ENCODE measurements at places on chromosomes 13 and 19.

DNA sequence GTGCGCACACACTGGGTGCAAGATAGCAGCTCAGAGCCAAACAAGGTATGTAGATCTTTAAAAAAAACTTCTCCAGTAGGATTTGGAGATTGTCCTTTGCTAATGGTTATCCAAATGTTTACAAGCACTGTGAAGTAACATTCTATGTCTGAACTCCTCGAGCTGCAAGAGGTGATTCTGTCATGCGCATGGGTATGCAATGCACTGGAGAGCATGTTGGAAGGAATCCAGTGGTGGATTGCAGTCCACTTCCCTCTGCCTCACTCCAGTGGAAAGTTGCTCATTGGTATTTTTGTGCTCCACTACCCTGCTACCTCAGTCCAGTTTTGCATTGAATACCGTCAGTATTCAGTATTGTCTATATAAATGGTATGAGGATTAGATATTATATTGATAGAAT is 132.1 kb downstream of the ATP8A2 start:
- no peak for DNase-seq

DNA sequence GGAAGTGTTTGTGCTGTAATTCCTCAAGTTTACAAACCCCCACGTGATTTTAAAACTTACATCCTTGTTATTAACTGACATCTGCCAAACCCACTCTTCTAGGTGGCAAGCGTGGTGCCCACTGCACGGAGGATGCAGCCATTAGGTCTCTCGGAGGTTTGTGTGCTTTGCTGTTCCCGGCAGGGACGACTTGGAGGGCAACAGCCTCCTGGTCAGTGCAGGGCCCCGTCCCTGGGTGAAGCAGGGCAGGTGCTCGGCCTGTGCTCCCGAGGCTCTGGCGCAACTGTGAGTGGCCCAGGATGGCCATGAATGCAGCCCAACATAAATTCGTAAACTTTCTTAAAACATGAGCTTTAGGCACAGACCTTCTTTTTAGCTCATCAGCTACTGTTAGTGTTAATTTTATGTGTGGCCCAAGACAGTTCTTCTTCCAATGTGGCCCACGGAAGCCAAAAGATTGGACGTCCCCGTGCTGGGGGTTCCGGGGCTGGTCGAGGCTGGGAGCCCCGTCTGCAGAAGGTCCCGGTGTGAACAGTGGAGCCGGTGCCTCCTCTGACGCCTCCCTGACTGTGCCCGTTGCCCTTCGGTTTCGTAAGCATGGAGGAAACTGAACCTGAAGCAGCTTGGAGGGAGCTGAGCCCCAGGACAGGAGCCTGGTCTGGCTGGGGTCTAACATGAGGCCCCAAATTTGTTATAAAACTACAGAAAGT is 11.9 kb downstream of the GAS6 start:
- DNase-seq, result no peak

DNA sequence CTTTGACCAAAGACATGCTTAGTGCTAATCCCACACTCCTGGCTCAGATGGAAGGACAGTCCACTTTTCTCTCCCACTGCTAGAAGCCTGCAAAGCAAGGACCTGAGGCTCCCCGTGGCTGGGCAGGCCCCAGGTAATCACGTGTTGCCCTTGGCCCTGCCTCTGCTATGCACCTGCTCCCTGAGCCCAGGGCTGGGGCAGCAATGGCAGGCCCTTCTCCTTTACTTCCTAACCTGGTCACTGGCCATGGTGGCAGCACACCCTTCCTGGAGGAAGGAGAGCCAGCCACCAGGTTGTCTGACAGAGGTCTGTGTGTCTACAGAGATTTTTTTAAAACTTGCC is 27.9 kb upstream of the ZNF492 start:
- no peak for DNase-seq

- DNase-seq, result no peak
Observed at GRCh38 chr19:49132974-49133609, 13.7 kb downstream of the PPFIA3 start.

DNA sequence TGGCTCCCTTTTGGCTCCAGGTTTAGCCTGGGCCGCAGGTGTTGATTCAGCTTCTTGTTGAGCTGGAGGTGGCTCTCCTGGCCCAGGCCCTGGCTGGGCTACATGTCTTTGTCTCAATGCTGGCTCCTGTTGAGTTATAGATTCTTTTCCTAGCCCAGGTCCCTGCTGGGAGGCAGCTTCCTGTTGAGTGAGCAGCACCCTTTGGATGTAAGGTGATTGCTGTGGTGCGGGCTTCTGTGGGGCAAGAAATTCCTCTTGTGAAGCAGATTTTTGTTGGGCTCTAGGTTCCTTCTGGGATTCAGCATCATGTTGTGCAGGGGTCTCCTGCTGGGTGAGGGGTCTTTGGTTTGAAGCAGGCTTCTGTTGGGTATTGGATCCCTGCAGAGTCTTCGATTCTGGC is 545 bp downstream of the LIPE start:
- no peak for DNase-seq

- DNase-seq, result no peak
Observed at GRCh38 chr13:109816112-109816807, 29.9 kb upstream of the IRS2 start.

DNA sequence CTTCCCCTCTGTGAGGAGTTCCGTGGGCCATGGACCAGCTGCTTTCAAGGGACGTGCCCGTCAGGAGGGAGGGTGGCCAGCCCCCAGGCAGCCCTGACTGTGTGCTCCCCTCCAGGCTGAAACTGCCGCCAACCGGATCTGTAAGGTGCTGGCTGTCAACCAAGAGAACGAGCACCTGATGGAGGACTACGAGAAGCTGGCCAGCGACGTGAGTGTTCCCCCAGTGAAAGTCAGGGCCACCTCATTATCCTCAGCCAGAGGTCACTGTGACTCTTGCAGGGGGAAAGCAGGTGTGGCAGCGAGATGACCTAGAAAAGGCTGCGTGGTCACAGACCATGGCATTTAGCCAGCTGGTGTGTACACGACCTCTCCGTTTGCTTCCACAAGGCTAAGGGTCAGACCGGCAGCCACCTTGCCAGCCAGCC is 29.9 kb downstream of the CAPN12 start:
- DNase-seq, result no peak

DNA sequence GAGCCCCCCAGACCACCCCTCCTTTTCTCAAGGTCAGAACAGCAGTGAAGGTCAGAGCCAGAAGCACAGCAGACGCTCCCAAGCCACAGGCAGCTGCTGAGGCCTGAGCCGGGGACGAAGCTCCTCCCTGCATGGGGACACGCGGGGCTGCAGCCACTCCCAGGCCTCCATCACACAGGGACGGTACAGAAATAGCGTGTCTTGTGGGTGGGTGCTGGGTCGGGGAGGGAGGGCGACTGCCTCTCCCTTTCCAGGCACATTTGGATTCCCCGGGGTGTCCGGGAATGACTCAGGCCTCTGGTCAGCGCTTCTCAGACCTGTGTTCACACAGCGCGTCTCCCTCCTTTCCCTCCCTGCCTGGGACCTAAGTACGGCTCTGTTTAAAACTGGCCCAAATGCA is 33.2 kb downstream of the RASA3 start:
- DNase-seq, result no peak

DNA sequence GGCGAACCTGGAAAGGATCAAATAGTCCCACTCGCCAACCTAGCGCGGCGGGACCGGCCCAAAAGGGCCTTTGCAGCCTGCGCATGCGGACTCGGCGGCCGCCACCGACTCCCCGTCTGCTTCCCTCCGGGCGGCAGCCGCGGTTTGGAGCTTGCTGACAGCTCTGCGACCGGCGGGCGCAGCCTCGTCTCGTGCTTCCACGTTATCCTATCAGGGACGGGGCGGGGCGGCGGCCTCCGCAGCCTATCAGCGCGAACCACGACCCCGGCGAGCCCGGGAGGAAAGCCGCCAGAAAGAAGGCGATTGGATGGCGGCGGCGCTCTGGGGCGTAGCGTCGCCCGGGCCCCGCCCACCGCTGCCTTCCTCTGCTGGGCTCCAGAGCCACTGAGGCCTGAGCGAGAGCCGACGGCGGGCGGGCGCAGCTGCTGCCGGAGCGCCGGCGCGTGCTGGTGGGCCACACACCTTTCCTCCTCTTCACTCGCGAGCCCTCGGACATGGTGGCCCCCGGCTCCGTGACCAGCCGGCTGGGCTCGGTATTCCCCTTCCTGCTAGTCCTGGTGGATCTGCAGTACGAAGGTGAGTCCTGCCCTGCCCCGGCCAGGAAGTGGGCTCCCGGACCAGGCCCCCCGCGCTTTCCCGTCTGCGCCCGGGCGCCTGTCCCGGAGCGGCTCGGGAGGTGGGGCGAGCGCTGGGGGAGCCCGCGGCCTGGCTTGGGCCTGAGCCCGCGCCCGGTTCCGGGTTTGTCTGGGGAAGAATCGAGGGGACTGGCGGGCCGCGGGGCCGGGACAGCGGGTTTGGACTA is at the start of gene DNAJC3:
DNAJC3 (plus strand) TSS at position 378 of the 802 bp plus-strand sequence; CDS start at position 495, 117 bp downstream.
- peak; percentile 99 for DNase-seq

DNA sequence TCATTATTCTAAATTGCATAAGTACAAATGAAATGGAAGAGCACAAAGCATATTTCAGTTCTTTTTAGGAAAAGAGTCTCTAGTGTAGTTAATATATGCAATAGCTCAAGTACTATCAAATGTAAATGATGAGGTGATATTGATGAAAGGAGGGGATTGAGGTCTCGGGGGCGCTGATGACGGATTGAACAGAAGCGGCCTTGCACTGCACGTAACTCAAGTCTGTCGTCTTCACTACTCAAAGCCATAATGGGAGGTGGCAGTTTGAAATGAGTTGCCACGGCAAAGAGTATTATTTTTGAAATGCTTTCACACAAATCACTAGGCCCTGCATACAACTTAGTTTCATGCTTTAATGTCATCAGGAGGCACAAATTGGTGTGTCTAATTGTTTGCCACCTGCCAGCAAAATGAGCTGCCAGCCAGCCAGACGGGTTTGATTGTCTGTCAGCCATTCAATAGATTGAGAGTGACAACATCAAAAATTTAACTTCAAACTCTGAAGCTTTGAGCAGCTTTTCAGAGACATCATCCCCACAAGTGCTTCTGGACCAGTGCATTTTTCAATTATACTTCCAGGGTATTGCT is 256.6 kb downstream of the NBEA start:
- no peak for DNase-seq

DNA sequence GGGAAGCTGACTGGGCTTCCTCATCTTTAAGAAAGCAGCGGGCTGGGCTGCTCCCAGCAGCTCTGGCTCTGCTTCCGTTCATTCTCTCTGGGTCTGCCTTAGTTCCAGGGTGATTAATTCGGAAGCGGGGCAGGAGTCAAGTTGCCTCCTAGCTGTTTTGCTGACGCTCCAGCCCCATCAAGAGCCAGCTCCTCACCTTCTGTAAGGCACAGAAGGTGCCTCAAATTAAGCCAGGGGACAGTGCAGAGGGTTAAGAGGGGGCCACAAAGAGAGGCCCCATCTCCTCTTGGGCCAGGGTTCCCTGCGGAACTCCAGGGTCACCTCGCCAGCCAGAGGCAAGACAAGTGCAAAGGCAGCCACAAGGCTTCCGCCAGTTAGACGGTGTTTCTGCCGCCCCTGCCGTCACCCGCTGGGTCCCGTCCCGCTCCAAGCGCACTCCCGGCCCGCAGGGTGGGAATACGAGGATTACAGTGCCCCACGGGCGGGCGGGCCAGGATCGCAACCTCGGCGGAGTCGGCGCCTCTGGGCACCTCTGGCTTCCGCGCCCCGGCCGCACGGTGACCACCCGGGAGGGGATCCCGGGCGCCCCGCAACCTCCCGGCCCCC is 508 bp downstream of the SLC15A1 start:
- DNase-seq, result no peak

DNA sequence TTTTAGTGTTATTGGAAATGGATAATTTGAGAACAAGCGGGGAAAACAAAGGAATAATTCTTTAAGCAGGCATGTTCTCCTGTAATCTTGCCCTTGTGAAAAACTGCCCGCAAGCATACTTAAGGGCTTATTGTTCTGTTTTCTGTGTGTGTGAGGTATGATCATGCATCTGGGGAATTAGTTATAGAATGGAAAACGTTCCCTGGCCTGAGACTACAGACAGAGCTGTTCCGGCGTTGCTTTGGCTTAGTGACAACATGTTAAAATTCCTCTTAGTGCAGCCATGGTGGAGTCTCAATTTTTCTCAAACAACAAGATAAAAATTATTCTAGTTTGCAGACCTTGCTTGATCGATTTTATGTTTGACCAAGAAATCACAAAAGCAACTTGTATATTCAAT is 560.2 kb upstream of the SPRY2 start:
- no peak for DNase-seq

DNA sequence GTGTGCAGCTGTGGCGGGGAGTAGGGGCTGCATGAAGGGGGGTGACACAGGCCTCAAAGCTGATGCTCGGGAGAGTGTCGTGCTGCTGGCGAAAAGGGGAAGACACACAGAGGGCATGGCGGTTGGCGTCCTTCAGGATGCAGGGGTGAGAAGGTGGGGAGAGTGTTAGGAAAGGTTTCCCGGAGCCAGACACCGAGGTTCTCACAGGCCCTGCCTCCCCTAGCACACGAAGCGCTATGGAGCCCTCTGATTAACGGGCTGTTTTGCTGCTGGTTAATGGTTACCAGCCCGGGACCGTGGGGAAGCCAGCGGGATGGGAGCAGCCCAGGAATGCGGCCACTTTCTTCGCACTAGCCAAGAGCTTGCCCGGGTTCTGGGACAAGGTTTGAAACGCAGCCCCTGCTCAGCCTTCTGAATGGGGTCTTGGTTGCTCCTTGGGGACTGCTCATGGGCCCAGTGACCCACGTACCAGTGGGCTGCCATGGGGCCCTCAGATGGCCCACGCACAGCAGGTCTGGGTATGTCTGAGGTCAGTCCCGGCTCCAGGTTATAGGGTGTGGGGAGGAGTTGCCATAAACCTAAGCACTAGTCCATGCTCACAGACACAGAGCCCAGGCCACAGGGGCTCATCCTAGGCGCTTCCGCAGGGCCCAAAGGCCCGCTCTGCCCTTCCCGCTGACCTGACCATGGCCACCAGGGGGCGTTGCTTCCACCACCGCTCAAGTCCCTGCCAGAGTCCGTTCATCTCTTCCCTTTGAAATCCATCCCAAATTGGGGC is 31.3 kb upstream of the ISYNA1 start:
- DNase-seq, result peak; percentile 30

GRCh38 chr13:42977219-42977659 is 14.8 kb downstream of the EPSTI1 start:
- DNase-seq, result no peak

DNA sequence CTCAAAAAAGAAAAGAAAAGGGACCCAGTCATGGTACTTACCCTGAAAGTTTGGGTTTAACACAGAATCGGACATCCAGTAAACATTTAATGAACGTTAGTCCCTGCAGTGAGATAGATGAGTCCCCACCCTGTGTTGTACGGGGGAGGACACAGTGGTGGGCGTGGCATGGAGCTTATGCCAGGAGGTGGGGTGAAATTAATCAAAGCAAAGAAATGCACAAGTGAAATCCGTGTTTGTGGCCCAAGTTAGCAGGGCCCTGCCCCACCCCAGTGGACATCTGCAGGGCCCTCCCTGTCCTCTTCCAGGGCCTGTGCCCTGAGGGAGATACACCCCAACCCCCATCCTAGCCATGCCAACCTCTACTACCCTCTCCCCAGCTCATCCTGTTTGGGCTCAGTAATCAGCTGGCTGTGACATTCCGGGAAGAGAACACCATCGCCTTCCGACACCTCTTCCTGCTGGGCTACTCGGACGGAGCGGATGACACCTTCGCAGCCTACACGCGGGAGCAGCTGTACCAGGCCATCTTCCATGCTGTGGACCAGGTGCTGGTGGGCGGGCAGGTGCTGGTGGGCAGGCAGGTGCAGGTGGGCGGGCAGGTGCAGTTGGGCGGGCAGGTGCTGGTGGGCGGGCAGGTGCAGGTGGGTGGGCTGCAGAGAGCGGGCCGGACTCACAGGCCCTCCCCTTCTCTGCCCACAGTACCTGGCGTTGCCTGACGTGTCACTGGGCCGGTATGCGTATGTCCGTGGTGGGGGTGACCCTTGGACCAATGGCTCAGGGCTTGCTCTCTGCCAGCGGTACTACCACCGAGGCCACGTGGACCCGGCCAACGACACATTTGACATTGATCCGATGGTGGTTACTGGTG is 3.9 kb downstream of the MCOLN1 start:
- DNase-seq, result no peak

GRCh38 chr19:10316229-10317044 is 622 bp upstream of the FDX2 start:
- no peak for DNase-seq
